ENCODE measurements at places on chromosomes 16 and 17. TPM values are rescaled to one million over a fixed set of nuclear protein-coding genes. Genes with fewer than 3 reads are reported as not detected.

- DNase-seq, result no peak
These were observed 8.4 kb downstream of the TXNL4B start for GRCh38 chr16:72085002-72085401.

GRCh38 chr17:55495239-55495638 lies 16.0 kb downstream of the SMIM36 start:
- no peak for DNase-seq

The CTRB2 gene
- not detected for total RNA-seq

DNA sequence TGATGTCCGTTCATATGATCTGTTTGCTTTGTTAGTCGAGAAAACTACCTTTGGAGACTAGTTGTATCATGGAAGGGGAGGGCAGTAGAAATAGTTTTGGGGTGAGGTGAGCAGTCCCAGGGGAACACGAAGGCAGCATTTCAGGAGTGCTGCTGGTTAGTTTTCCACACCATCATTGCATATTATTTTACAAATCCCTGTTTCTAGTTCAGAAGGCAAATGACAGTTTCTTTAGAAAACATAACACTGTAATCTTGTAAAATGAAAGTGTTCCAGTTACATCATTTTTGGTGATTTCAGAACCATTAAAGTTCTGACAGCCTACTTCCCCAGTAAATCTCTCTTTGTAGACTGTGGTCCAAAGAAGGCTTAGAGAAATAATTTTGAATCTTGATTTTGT lies 25.4 kb downstream of the BANP start:
- DNase-seq, result no peak

DNA sequence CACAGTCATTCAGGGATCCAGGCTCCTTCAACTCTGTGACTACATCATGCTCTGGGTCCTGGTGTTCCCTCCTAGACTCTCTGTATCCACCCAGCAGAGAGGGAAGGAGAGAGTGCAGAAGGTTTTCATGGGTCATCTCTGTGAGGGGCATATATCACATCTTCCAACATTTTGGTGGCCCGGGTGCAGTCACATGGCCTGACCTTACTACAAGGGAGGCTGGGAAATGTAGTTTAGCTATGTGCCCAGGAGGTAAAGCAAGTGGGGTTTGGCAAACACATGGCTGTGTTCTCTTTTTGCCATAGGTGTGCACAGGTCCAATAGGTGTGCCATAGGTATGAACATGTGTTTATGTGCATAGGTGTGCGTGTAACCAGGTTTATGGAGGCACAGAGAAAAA lies 222.2 kb upstream of the EEF2KMT start:
- no peak for DNase-seq

The CCDC200 gene
- total RNA-seq, result 0.47 TPM

GRCh38 chr17:35603674-35604073 lies 16.6 kb downstream of the AP2B1 start:
- no peak for DNase-seq

The CD300E gene
- total RNA-seq, result not detected

GRCh38 chr16:66289986-66290385 lies 76.5 kb upstream of the CDH5 start:
- no peak for DNase-seq

The CREBBP gene
- 50.3 TPM for total RNA-seq

DNA sequence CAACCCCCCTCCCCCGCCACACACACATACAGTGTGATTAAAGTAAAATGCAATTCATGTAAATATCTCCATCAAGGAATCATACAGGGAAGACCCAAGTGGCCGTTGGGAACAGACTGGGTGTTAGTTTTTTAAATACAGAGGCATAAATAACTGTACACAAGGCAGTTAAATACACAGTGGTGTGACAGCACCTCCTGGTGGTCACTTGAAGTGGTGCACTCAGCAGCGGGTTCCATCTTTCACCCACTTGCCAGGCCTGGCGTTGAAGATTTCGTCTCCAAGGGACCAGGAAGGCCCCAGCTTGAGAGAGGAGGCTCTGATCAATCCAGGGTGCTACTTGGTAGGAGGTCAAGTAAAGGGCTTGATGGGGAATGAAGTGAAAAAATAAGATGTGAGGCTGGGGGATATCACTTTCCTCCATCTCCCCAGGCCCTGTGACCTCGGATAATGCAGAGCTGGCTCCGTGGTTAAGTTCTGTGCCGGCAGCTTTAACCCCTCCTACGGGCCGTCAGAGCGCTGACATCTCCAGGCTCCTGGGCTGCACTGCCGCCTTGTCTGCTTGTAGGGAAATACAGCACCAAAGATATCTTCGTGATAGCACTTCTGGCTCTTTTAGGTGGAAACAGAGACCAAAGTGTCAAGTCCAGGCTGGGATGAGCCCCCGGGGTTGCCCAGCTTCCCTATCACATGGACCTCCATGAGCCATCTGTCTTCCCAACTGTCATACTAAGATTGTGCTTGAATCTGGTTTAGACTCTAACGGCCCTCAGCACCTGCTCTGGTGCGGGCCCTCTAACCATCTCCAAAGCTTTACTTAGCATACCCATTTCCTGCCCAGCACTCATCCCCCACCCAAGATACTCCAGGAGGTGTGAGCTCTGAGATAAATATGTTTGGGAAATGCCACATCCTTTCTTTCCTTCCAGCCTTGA lies 20.7 kb downstream of the LGALS9 start:
- DNase-seq, result peak; percentile 39

The GCSH gene
- total RNA-seq, result 19.1 TPM

DNA sequence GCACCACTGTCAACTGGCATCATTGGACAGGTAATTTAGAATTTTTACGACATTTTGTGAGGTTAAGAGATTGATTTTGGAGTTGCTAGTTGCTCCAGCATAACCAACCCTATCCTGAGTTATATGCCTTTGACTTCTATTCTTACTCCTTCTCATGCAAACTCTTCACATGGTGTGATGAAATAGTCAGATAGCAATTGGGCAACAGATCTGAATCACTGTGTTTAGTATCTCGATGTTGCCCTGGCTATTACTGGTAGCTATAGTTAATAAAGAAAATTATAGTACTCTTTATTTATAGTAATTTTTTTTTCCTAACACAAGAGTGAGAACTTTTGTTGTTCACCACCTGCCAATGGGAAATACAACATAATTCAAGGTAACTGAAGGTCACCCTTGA lies 494.8 kb upstream of the TOM1L1 start:
- no peak for DNase-seq

- no peak for DNase-seq
These were observed 10.4 kb upstream of the CUEDC1 start for GRCh38 chr17:57965521-57966160.

The MYH1 gene
- not detected for total RNA-seq

GRCh38 chr16:77221482-77221881 lies 22.3 kb downstream of the SYCE1L start:
- DNase-seq, result no peak
